Effector CD4-positive, alpha-beta T cell (primary cell): ENCODE measurements at places on chromosomes 1 and 21.

- no peak for DNase-seq
Measured at GRCh38 chr21:32816261-32816660, 44.7 kb upstream of the PAXBP1 start.

GRCh38 chr1:58768971-58769808 lies 14.7 kb downstream of the JUN start:
- no peak for DNase-seq

- no peak for DNase-seq
Measured at GRCh38 chr21:42365770-42366169, 565 bp downstream of the TFF1 start.

DNA sequence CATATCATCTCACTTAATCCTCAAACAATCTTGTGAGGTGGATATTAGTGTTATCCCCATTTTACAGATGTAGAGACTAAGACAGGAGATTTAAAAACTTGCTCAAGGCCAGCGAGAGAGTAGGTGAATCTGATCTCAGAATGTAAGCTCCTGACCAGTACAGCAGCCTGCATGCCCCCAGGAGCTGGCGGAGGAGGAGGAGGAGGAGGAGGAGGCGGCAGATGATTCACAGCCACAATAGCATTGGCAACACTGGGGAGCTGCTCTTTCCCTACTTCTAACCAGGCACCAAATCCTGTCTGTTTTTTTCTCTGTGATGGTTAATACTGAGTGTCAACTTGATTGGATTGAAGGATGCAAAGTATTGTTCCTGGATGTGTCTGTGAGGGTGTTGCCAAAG lies 243.2 kb downstream of the ATG4C start:
- DNase-seq = no peak
